Fibroblast of lung (primary cell): ENCODE measurements at places on chromosomes 13 and 19. TPM values are rescaled to one million over a fixed set of nuclear protein-coding genes. Genes with fewer than 3 reads are reported as not detected.

GPALPP1 gene
- total RNA-seq = 22.1 and 37.7 TPM in 2 replicates

ZNF575 gene
- 0.26 and 0.33 TPM in 2 replicates for total RNA-seq

TEAD2 gene
- total RNA-seq = 19.2 and 24.1 TPM in 2 replicates

CLDND2 gene
- total RNA-seq = not detected in 2 replicates

DNAAF3 gene
- under 0.01 and 0.17 TPM in 2 replicates for total RNA-seq

IFI30 gene
- 3.1 and 8.8 TPM in 2 replicates for total RNA-seq

ZNF761 gene
- 9.2 and 10.7 TPM in 2 replicates for total RNA-seq

KASH5 gene
- not detected in 2 replicates for total RNA-seq

ZNF577 gene
- 8.9 and 9.0 TPM in 2 replicates for total RNA-seq

PEX11G gene
- total RNA-seq = 3.8 and 3.9 TPM in 2 replicates

ZNF490 gene
- total RNA-seq = 8.0 and 16.8 TPM in 2 replicates

ICAM4 gene
- total RNA-seq = 1.8 and 4.1 TPM in 2 replicates

- DNase-seq = no peak
These were observed 497.6 kb downstream of the GPC6 start for GRCh38 chr13:93724187-93724586.

- no peak for DNase-seq
These were observed 441 bp downstream of the INAFM1 start for GRCh38 chr19:47274891-47275761.

- no peak for DNase-seq
These were observed 61.4 kb upstream of the KLF2 start for GRCh38 chr19:16263141-16263761.

DNA sequence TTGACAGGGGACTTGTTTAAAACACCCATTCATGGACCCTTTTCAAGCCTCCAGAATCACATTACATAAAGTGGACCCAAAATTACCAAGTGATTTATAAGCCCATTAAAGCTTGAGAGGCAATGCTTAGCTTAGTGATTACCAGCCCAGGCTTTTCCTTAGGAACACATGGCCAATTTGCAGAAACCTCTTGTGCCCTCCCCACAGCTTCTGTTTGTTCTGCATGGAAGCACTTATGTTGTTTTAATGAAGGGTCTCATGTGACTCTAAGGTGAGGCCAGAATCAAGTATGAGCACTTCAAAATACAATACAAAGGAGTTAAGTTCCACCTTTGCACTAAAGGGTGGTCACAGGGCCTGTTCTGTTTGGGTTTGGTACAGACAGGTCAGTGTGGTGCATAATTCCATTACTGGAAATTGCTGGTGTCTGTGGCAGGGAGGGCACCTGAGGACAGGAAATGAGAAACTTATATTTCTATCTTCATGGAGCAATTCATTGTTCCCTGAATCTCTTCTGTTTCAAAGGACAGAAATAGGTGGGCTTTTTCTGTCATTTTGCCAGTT, 15.3 kb downstream of the ZNF486 start:
- no peak for DNase-seq

DNA sequence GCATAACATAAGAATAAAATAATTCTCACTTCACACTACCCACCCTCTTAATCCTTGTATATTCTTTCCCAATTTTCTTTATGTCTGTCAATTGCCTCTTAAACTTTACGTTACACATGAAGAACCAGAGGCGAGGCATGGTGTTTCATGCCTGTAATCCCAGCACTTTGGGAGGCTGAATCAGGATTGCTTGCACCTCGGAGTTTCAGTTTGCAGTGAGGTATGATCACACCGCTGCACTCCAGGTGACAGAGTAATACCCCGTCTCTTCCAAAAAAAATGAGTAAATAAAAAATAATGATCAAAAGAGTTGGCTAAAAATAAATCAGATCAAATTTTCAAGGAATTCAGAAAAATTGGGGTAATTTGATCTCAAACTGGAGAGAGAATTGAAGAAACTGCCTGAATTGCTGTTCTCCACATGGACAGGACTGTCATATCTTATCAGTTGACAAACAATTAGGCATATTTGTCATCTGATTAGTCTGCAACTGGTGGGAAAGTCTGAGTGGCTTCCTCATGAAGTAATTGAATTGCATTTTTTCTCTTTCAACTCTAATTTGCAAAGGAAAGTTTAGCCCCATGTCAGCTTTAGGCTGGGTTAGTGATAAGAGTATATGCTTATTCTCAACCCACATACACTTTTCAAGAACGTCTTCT, 302.9 kb downstream of the ITGBL1 start:
- no peak for DNase-seq

DNA sequence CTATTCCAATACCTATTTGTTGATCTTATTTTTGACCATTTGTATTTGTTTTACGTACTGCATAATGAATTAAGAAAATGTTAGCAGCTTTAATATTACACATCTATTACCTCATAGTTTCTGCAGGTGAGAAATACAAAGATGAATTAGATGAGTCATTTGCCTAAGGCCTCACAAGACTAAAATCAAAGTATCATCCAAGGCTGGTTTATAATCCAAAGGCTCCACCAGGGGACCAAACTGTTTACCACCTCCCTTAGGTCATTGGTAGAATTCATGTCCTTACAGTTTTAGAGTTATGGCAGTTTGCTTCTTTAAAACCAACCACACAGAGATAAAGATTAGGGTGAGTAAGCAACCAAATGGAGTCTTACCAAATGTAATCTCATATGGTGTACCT, 848.1 kb downstream of the SLITRK6 start:
- DNase-seq = no peak

DNA sequence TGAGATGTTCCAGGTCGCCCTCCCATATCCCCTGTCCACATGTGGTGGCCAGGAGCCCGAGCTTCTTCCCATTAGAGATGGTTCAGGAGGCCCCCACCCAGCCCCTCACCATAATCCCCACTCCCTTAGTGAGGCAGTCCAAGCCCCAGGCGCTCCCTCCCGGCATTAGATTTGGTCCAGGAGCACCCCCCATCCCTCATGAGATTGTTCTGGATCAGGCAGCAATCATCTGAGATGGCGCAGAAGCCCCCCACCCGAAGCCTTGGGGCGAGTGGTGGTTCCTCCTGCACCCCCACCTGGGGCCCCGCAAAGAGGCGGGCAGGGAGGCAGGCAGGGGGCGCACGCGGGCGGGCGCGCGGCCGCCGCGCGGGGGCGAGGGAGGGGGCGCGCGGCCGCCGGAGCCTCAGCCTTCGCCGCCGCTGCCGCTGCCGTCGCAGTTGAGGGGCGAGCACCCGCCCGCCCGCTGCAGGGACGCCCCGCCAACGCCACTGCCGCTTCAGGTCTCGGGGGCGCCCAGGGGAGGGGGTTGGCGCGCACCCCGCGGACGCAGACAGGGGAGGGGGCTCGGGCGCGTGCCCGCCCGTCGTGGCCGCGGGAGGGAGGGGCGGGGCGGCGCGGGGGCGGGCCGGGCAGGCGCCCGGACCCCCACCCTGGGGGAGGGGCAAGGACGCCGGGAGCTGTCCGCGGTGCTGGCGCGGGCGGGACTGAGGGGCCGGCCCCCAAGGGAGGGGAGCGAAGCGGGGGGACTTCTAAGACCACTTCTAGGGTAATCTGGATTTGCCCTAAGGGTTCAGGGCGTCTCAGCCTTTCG, 46.4 kb upstream of the SHKBP1 start:
- no peak for DNase-seq

DNA sequence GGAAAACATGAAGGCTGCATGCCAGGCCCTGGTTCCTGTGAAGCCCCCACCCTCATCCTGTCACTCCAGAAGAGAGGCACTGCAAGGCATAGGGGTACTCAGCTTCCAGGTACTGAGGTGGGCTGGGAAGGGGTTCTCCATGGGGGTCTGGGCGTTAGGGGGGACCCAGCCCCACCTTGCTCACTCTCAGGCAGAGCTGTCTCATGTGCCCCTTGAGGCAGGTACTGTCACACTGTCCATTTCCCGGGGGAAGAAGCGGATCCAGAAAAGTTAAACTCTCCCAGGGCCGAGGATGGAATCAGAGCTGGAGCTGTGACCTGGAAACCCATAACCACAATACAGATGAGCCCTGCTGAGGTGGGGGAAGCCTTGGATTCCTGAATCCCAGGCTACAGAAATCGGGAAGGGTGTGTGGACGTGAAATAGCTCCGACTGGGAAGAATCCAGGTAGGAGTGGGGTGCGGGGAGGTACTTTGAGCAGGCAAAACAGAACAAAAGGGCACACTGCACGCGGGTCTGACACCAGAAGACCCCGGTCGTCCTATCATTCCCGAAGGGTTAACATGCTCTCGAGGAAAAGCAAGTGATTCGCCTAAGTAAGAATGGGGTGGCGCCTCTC, 540 bp upstream of the USE1 start:
- no peak for DNase-seq

GRCh38 chr19:38336638-38337359, 1.2 kb downstream of the CATSPERG start:
- DNase-seq = peak; percentile 86

- no peak for DNase-seq
These were observed 1.3 kb downstream of the ZNF175 start for GRCh38 chr19:51572410-51572809.

- no peak for DNase-seq
These were observed 173.5 kb upstream of the OBI1 start for GRCh38 chr13:78832461-78832860.

- DNase-seq = no peak
These were observed 92.7 kb downstream of the TSHZ3 start for GRCh38 chr19:31256593-31256960.

- DNase-seq = no peak
These were observed 5.3 kb downstream of the TTYH1 start for GRCh38 chr19:54420383-54421168.

DNA sequence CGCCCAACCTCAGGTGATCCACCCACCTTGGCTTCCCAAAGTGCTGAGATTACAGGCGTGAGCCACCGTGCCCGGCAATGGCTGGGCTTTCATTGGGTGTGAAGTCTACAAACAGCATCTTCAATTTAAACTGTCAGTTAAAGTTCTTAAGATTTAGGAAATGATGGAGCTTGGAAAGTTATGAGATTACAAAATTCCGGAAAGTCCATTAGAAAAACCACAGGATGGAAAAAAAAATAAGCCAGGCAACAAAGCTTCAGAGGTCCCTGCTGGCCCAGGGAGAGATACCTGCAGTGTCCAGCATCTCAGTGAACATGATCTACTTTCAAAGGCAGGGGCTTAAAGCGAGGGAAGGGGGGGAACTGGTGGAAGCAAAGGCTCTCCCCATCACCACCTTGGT, 4.6 kb upstream of the ZNF587B start:
- DNase-seq = no peak

DNA sequence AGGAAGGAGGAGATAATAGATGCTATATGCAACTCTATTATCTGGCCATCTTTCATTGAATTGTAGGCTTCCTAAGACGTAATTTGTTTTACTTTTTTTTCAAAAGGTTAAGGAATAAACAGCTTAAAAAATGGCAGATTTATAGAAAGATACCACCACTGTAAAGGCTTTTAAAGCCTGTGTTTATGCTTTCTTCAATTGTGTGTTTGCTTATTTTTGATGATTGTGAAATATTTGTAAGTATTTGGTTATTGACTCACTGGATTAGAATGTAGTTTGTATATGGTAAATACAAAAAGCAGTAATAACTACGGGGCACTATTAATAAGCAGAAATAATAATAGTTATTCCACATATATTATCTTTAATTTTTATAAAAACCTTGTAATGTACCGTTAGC, 437.9 kb downstream of the KLF5 start:
- no peak for DNase-seq

DNA sequence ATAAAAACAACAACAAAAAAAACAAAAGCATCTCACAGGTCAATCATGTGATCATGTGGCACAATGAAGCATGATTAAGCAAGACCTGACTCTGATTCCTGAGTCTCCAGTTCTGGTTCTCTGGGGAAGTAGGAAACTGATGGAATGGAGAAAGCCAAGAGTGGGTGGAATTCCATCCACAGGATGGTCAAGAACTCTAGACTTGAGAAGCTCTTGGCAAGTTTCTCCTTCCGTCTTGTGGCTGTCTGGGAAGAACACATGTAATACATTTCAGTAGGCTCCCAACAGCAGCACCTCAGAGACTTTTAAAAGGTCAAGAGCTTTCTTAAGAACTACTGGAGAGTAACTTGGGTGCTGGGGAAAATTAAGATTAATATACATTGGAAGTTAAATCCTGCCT, 78.6 kb upstream of the TSHZ3 start:
- no peak for DNase-seq

DNA sequence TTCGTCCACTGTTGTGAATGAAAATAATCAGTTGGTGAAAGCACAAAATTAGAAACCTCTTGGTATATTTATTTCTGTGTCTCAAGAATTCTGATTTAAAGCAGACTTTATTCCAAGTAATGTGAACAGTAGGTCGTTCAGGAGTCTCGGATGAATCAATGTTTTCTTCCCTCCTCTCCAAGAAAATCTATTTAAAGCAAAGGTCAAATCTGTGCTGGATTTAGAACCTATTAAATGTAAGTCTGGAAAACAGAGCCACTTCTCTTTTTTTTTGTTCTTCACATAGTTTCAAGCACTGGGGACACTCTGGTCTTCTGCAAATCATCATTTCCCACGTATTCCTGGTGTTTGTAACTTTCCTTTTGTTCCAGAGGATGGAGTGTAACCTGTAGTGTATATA, 312.7 kb downstream of the ATP8A2 start:
- DNase-seq = no peak

DNA sequence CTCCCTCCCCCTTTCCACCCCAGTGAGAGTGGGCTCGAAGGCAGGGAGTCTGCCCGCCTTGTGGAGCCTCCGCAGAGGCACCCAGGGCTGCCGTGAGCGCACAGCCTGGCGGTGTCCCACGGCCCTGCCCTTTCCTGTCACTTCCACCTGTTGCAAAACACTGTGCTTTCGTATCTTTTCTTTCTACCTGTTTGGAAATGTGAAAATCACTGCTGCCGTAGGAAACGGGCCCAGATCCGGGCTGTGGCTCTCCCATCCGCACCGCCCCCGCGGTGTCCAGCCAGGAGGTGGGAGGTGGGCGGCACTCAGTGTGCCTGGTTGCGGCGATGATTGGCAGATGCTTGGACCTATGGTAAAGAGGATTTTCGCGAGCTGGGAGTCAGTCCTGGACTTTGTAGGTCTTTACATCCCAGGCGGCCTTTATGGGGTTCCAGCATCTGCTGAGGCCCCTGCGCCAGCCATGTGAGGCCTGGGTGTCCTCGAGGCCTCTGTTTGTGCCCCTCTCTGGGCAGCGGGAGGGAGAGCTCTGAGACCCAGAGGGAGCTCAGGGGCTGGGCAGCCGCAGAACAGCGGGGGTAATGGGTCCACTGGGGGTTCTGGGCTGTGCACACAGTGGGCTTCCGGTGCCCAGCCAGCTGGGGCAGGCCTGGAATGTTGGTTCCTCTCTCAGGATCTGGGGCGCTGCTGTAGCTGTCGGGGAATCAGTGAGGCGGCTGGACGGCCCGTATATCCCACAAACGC, 6.1 kb downstream of the STK11 start:
- DNase-seq = no peak

- DNase-seq = no peak
These were observed at the start of gene PCDH8 for GRCh38 chr13:52848455-52849195. Gene PCDH8, minus strand, starts transcription at chr13:52848640. Its CDS starts 204 bp downstream, at chr13:52848436.

GRCh38 chr13:33262062-33262487, 23.5 kb downstream of the STARD13 start:
- peak; percentile 82 for DNase-seq
